ENCODE measurements at places on chromosomes 1 and 21.

- DNase-seq, result peak; percentile 77
Measured at GRCh38 chr1:204503122-204503912, 8.7 kb upstream of the PIK3C2B start.

- no peak for DNase-seq
Measured at GRCh38 chr1:170247751-170248521, 102.2 kb downstream of the NTMT2 start.

GRCh38 chr1:234721476-234722269 lies 111.7 kb upstream of the IRF2BP2 start:
- DNase-seq, result no peak

- DNase-seq, result no peak
Measured at GRCh38 chr1:4571263-4571662, 83.1 kb upstream of the AJAP1 start.
